ENCODE measurements at places on chromosomes 1 and 21. TPM values are rescaled to one million over a fixed set of nuclear protein-coding genes. Genes with fewer than 3 reads are reported as not detected.

Gene ILDR2
- not detected for total RNA-seq

- DNase-seq = no peak
Observed at GRCh38 chr1:86018283-86018923, 138.2 kb downstream of the COL24A1 start.

GRCh38 chr1:63450416-63450815 lies 72.6 kb downstream of the ITGB3BP start:
- DNase-seq = no peak

DNA sequence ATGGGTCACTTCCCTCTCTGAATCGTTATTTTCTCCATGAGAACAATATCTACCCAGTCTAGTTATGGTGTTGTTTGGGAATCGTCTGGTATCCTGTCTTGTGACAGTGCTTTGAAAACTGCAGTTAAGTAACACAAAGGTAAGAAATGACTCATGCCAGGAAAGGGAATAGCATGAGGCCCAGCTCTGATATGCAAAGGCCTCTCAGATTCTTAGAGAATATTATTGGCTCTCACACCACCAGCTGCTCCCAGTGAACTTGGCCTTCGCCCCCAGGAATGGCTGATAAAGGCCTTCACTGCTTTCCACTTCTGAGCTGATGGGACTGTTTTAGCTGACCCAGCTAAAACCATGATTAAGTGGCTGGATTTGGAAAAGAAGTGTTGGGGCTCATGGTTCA lies 27.1 kb downstream of the NEK2 start:
- no peak for DNase-seq

Gene PGLYRP3
- total RNA-seq = not detected

- DNase-seq = no peak
Observed at GRCh38 chr1:1183221-1183747, 9.6 kb downstream of the TTLL10 start.

- DNase-seq = no peak
Observed at GRCh38 chr1:234614081-234614489, 4.1 kb upstream of the IRF2BP2 start.

Gene PRELP
- total RNA-seq = 132 TPM

Gene CAMK2N1
- 26.9 TPM for total RNA-seq

DNA sequence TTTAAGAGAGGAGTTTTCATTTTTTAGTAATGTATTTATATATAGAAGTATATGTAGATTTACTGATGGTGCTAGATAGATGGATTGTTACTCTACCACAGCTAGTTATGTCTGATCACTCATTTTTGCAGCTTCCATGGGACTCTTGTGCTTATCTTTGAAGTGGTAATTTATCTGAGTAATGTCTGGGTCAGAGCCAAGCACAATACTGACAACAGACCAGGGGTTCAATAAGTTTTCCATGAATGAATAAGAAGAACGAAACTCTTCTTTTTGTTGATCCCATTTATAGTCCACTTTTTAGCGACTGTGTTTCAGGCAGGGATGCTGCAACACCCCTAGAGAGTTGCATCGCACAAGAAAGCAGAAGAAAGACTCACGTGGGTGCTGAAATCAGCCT lies 935.2 kb downstream of the PLA2G4A start:
- DNase-seq = no peak

Gene INSRR
- 0.15 TPM for total RNA-seq

Gene MTF2
- total RNA-seq = 32.1 TPM

DNA sequence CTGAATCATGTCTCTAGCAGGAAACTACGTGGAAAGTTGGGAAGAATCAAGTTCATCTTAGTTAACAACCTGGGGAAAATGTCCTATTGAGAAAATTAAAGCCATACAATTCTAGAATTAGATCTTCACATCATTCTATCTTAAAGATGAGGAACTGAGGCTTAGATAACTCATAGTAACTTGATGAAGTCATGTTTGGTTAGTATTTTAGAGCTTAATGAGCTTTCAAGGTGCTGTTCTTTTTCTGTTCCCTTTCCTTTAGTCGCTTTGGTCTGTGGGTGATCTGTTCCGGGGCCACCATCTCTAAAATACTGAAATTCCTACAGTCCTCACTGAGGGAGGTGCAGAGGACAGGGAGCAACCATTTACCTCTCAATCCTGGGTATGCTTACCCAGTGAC lies 4.3 kb upstream of the GLUL start:
- DNase-seq = no peak

GRCh38 chr1:20684651-20685050 lies 23.5 kb upstream of the DDOST start:
- DNase-seq = no peak

Gene HENMT1
- total RNA-seq = 6.6 TPM

DNA sequence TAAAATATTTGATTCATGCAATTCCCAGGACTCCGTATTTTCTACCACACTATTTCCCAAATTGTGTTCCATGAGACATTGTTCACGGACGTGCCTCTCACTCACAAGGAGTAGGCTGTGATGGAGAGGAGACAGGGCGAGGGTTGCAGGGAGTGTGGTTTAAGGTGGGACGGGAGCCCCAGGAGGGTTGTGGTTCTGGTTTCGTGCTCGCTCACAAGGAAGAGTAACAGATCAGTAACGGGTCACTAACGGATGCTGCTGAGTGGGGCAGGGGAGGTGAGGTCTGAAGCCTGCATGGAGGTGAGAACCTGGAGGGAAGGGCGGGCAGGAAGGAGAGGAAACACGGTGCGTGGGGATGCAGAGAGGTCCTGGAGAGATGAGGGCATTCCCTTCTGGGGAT lies 28.8 kb downstream of the TFF3 start:
- DNase-seq = no peak

DNA sequence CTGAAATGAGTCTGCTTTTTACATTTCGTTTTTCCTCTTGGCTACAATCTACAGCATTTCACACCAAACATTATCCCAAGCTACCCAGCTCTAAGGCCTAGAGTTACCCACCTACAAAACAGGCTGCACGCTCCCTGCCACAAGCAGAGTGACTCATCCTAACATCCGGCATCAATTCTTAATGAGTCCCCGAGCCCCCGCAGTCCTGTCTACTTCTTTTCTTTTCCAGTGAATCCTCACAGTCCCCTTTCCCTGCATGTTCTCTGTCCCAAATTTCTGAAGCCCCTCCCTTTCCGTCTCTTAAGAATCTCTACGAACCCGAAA lies 650 bp downstream of the PCNX2 start:
- no peak for DNase-seq

GRCh38 chr1:230821346-230821745 lies 47.0 kb downstream of the C1orf198 start:
- DNase-seq = no peak

Gene LCE1B
- total RNA-seq = not detected

DNA sequence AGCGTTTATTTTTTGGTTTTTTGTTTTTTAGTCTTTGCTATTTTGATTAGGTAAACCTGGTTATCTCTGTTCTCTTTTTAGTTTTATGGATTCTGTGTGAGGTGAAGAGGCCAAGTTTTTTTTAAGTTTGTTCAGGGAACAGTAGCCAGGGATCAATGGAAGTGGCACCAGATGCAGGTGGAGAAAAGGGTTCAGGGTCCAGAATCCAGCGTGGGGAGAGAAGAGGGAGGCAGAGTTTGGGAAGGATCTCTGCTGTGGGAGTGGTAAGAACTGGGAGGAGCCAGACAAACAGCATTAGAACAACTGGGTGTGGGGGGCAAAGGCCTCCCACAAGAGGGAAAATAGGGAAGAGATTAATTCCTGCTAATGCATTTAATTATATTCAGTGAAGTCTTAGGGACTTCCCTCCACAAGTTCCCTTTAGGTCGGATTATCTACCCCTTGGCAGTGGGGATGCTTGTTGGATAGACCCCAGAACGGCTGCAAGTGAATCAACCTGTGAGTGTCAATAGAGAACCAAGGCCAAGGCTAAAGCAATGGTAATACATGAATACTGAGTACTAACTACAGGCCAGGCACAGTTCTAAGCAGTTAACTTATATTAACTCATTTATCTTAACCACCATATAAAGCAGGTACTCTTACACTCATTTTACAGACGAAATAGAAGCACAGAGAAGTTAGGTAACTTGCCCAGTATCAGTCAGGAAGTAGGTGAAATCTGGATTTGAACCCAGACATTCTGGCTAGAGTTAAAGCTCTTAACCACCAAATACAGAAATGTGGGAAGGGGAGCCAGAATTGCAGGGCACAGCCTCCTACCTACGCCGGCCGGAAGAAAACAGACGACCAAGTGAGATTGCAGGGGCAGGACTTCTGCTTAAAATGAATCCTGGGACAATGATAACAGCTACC lies 498 bp downstream of the GNAT2 start:
- DNase-seq = no peak
